ENCODE measurements at places on chromosomes 7 and 10.
A peak's percentile ranks its signal among the peaks of the same experiment; 100 is the strongest.

DNA sequence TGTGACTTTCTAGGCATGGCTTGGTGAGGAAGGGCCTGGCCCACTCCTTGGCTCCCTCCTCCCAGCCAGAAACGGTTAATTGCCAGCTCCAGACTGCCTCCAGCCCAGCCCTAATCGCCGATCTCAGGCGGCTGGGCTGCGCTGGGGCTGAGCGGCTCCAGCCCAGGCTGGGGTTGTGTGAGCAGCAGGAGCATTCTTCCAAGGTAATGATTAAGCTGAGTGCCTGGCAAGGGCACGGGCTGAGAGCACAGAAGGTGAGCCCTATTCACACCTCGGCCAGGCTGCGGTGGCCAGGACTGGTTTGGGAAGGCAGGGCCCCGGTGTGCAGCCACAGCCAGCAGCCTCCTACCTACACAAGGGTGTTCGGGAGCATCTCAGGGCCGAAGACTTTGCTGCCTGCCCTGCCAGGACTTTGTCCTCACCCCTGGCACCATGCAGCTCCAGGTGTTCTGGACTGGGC lies at the start of gene TMEM72:
TMEM72 (plus strand) TSS at position 257 of the 460 bp plus-strand sequence; CDS start at position 433, 176 bp downstream.
- H3K36me3 ChIP-seq: no peaks in the 10 kb centered on the region
- H3K27ac ChIP-seq: no peak within 1 kb of the TSS
- H3K4me1 ChIP-seq: peaks cover 14% of the 10 kb centered on the region
- DNase-seq: no peak

DNA sequence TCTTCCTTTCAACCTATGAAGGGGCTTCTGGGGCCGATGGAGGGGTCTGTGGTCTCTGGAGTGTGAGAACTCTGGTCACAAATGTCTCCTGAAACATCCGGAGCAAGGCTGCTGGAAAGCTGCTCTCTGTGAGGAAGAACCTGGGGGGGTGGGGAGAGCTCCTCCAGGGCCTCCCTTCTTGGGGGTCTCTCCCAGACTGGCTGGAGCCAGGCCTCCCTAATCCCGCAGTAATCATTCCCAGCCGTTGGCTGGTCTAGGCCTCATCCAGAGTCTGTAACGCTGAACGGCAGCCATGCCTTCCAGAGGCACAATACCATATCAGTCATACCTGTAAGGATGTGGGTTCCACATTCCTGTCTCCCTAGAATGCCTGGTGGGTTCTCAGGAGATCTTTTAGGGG lies 4.4 kb upstream of the LZTS2 start:
- DNase-seq: no peak
- no peak overlapping the region for H3K27ac ChIP-seq
- no peaks in the 10 kb centered on the region for H3K27me3 ChIP-seq
- peaks cover 12% of the 10 kb centered on the region for H3K4me1 ChIP-seq

- peak overlapping the region; percentile 77 for H3K4me3 ChIP-seq
- H3K27ac ChIP-seq: peak overlapping the region; percentile 47
- DNase-seq: no peak
- H3K36me3 ChIP-seq: peaks cover 26% of the 10 kb centered on the region
- H3K27me3 ChIP-seq: no peaks in the 10 kb centered on the region
- peaks cover 15% of the 10 kb centered on the region for H3K4me1 ChIP-seq
Measured at GRCh38 chr7:151342811-151343210, 1.2 kb downstream of the NUB1 start.

- no peaks in the 10 kb centered on the region for H3K36me3 ChIP-seq
- no peaks in the 10 kb centered on the region for H3K27me3 ChIP-seq
- H3K4me1 ChIP-seq: peaks cover 5% of the 10 kb centered on the region
- H3K27ac ChIP-seq: no peak overlapping the region
Measured at GRCh38 chr7:143321242-143321641, 5.3 kb downstream of the CLCN1 start.

- no peak overlapping the region for H3K4me3 ChIP-seq
- no peak for DNase-seq
- H3K27ac ChIP-seq: no peak overlapping the region
Measured at GRCh38 chr7:39184391-39184790, 206.7 kb downstream of the POU6F2 start.

GRCh38 chr10:97332591-97333350 lies 1.8 kb downstream of the FRAT2 start:
- H3K27me3 ChIP-seq: no peaks in the 10 kb centered on the region
- no peaks in the 10 kb centered on the region for H3K36me3 ChIP-seq
- H3K27ac ChIP-seq: no peak overlapping the region
- DNase-seq: no peak
- peaks cover 38% of the 10 kb centered on the region for H3K4me1 ChIP-seq

- no peaks in the 10 kb centered on the region for H3K27me3 ChIP-seq
- no peaks in the 10 kb centered on the region for H3K4me1 ChIP-seq
- H3K4me3 ChIP-seq: no peak overlapping the region
- H3K36me3 ChIP-seq: no peaks in the 10 kb centered on the region
- no peak overlapping the region for H3K27ac ChIP-seq
- no peak for DNase-seq
Measured at GRCh38 chr10:128001849-128002248, 94.9 kb downstream of the PTPRE start.

GRCh38 chr10:7014721-7015120 lies 396.1 kb downstream of the SFMBT2 start:
- no peak for DNase-seq
- no peaks in the 10 kb centered on the region for H3K36me3 ChIP-seq
- H3K4me1 ChIP-seq: no peaks in the 10 kb centered on the region
- no peak overlapping the region for H3K4me3 ChIP-seq
- no peaks in the 10 kb centered on the region for H3K27me3 ChIP-seq

- H3K27me3 ChIP-seq: no peaks in the 10 kb centered on the region
- no peaks in the 10 kb centered on the region for H3K4me1 ChIP-seq
- no peak overlapping the region for H3K4me3 ChIP-seq
- DNase-seq: no peak
- H3K27ac ChIP-seq: no peak overlapping the region
Measured at GRCh38 chr7:44782460-44782859, 14.0 kb upstream of the PPIA start.

GRCh38 chr10:33341637-33342036 lies 7.2 kb upstream of the NRP1 start:
- H3K4me1 ChIP-seq: no peaks in the 10 kb centered on the region
- H3K27me3 ChIP-seq: peaks cover 2% of the 10 kb centered on the region
- no peaks in the 10 kb centered on the region for H3K36me3 ChIP-seq
- H3K4me3 ChIP-seq: no peak overlapping the region
- no peak overlapping the region for H3K27ac ChIP-seq
- no peak for DNase-seq

- no peaks in the 10 kb centered on the region for H3K36me3 ChIP-seq
- peaks cover 2% of the 10 kb centered on the region for H3K27me3 ChIP-seq
- H3K4me3 ChIP-seq: no peak overlapping the region
- no peak overlapping the region for H3K27ac ChIP-seq
- no peak for DNase-seq
Measured at GRCh38 chr7:100823534-100823933, 3.8 kb downstream of the EPHB4 start.

DNA sequence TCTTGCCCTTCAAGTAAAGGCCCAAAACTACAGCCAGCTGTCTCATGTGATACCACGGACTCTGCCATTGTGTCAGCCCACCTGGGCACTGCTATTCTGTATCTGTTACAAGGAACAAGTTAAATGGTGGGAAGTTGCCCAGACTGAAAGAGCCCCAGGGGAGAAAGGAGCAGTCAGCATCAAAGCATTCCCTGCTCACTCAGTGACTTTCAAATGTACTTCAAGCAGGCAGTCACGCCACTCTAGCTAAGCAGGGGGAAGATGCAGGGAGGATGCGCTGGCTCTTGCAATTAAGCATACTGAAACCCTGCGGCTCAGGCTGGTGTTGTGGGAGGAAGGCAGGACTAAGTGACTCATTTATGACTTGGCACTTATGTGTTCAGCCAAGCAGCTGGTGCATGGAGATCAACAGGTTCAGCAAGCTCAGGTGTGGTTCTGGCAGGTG lies 1249.6 kb downstream of the TYW1 start:
- DNase-seq: no peak
- H3K4me3 ChIP-seq: no peak overlapping the region
- H3K27ac ChIP-seq: no peak overlapping the region
- H3K4me1 ChIP-seq: no peaks in the 10 kb centered on the region
- no peaks in the 10 kb centered on the region for H3K36me3 ChIP-seq

GRCh38 chr7:158460665-158461064 lies 127.0 kb downstream of the PTPRN2 start:
- no peak overlapping the region for H3K4me3 ChIP-seq
- H3K4me1 ChIP-seq: no peaks in the 10 kb centered on the region
- peaks cover 11% of the 10 kb centered on the region for H3K27me3 ChIP-seq
- H3K36me3 ChIP-seq: no peaks in the 10 kb centered on the region

- peaks cover 51% of the 10 kb centered on the region for H3K27me3 ChIP-seq
- DNase-seq: no peak
- H3K4me1 ChIP-seq: no peaks in the 10 kb centered on the region
- no peak overlapping the region for H3K4me3 ChIP-seq
Measured at GRCh38 chr7:1341361-1342089, 108.9 kb downstream of the UNCX start.

DNA sequence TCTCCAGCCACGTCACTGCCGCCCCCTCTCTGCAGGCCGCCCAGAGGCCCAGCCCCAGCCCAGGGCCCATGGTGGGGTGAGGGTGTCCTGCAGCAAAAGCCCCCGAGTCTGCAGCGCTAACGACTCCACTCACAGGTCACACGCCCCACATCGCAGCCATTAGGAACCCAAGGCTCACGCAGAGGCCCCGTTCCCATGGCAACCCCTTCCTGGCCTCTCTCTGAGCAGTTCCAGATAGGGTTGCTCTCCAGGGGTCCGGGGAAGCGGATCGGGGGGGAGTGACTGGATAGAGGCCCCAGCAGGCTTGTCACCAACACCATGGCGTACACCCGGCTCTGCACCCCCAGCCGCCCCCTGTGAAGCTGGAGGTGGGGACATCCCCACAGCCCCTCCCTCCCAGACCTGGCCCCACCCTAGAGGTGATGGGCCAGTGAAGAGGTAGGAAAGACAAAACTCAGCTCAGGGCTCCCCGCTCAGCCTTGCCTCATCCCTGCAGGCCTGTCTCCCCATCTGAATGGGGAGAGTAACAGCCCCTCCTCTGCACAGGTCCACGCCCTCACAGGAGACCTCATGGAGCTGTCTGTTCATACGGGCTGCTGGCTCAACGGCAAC lies 41.2 kb downstream of the TNRC18 start:
- peaks cover 13% of the 10 kb centered on the region for H3K36me3 ChIP-seq
- no peak for DNase-seq
- no peaks in the 10 kb centered on the region for H3K27me3 ChIP-seq
- no peak overlapping the region for H3K27ac ChIP-seq
- no peak overlapping the region for H3K4me3 ChIP-seq
- peaks cover 47% of the 10 kb centered on the region for H3K4me1 ChIP-seq

DNA sequence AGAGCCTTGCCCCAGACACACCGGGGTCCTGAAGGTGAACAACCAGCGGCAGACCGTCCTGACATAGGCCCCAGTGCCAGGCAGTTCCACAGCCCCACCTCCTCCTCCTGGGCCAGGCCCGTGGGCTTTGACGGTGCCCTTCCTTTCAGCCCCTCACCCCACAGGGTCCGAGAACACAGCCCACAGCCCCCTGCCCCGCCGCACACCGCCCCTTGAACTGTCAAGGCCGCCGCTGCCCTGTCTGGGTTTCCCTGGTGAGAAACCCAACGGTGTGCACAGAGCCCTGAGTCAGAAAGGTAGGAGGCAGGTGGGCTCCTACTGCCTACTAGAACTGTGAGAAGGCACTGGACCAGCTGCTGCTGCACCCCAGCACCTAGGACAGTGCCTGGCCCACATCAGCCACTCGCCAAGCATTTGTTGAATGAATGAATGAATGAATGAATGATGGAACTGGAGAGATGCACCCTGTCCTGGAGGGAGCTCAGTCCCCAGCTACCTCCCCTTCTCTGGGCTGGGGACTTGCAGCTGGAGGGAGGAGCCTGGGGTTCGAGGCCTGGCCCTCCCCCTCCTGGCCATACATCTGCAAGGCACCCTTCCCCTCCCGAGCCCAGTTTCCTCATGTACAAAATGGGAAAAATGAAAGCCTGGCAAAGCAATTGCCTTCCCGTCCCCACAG lies 117.9 kb downstream of the SLIT1 start:
- DNase-seq: no peak
- H3K4me3 ChIP-seq: no peak overlapping the region
- peaks cover 28% of the 10 kb centered on the region for H3K27me3 ChIP-seq
- H3K4me1 ChIP-seq: peaks cover 5% of the 10 kb centered on the region

GRCh38 chr7:116438267-116438666 lies 61.3 kb upstream of the CAV2 start:
- no peaks in the 10 kb centered on the region for H3K4me1 ChIP-seq
- H3K27ac ChIP-seq: no peak overlapping the region
- DNase-seq: no peak
- no peaks in the 10 kb centered on the region for H3K36me3 ChIP-seq

- DNase-seq: no peak
- no peak overlapping the region for H3K4me3 ChIP-seq
- no peak overlapping the region for H3K27ac ChIP-seq
- no peaks in the 10 kb centered on the region for H3K27me3 ChIP-seq
- H3K4me1 ChIP-seq: no peaks in the 10 kb centered on the region
- H3K36me3 ChIP-seq: no peaks in the 10 kb centered on the region
Measured at GRCh38 chr10:84008878-84009277, 130.4 kb upstream of the GHITM start.

DNA sequence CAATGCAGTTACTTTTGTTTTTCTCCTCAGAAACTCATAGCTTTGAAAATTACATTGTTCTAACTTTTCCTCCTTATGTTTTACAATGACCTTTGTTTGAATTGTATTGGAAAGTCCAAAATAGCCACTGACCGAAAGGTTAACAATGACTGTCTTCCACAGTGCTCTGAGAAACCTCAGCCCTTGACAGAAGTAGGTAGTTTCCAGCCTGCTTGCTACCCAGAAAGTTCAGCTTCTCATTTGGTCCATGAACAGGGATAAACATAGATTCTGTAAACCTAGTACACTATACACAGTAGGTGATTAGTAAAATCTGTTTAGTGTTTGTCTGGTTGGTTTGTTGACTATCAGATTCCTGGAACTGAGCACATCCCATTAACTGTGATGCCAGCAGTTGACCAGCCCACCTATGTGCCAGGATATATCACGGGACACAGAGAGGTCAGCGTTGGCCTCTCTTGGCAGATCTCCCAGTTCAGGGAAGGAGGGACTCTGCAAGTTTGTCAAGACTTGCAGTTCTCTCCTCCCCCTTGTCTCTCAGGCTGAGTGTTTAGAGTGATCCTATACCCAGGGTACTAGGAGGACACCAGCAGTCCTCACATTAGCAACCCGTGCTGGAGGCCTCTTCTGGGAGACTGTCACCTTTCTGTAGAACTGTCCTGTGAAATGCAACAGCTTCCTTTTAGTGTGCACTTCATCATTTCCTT lies 297.6 kb downstream of the ARHGAP12 start:
- no peaks in the 10 kb centered on the region for H3K36me3 ChIP-seq
- no peaks in the 10 kb centered on the region for H3K4me1 ChIP-seq
- H3K27ac ChIP-seq: no peak overlapping the region
- H3K4me3 ChIP-seq: no peak overlapping the region
- DNase-seq: no peak

GRCh38 chr7:92242972-92243371 lies 2.7 kb downstream of the KRIT1 start:
- H3K4me3 ChIP-seq: no peak overlapping the region
- H3K27me3 ChIP-seq: no peaks in the 10 kb centered on the region
- DNase-seq: no peak
- H3K4me1 ChIP-seq: peaks cover 10% of the 10 kb centered on the region

GRCh38 chr7:29038463-29038862 lies 80.3 kb upstream of the TRIL start:
- H3K4me3 ChIP-seq: no peak overlapping the region
- H3K27ac ChIP-seq: no peak overlapping the region
- no peaks in the 10 kb centered on the region for H3K36me3 ChIP-seq

GRCh38 chr10:69333205-69333604 lies 54.9 kb downstream of the HK1 start:
- H3K36me3 ChIP-seq: peaks cover 3% of the 10 kb centered on the region
- no peak overlapping the region for H3K4me3 ChIP-seq
- DNase-seq: no peak
- no peaks in the 10 kb centered on the region for H3K27me3 ChIP-seq
- H3K27ac ChIP-seq: no peak overlapping the region
- H3K4me1 ChIP-seq: peaks cover 64% of the 10 kb centered on the region

Data from T-cell (primary cell).